ENCODE measurements at places on chromosomes 7 and 10.

DNA sequence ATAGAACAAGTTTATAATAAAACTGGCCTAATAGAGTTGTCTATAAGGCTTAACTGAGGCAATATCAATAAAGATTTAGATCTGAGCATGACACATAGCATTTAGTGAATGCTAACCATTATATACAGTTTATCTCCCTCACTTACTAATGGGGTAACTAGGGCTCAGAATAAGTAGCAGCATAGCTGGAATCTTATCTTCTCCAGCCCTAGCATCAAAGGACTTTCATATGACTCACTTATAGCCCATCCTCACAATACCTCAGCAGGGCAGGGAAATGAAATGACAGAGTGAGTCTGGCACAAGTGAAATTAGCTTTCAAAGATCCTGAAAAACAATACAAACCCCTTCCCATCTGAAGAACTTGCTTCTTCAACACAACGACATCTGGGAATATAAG lies 362.9 kb downstream of the KIF20B start:
- DNase-seq = no peak

- DNase-seq = no peak
Observed at GRCh38 chr7:55423277-55423711, 58.2 kb downstream of the LANCL2 start.

DNA sequence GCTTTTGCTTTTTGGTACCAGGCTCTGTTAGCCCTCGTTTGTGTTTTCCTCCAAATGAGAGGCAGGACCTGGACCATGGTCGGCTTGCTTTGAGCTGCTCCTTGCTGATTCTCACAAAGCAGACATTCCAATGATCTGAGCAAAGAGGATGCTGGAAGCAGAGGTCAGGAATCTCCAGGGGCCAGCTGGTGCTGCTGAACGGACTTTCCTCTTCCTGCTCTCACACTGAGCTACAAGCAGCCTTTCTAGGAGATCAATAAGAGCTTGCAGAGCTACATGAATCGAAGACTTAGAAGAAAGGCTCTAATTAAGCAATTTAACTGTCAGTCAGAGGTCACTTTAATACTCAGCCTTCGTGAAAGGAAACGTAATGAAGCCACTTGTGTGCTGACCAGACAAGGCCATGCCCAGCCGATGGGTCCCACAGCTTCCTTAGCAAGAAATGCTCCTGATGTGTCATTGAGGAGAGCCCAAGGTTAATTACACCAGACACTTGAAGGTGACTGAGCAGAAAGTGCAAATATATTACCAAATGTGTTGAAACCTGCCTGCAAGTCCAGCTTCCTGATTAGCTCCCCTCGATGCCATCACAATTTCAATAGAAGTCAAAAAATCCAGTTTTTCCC lies 151.3 kb upstream of the RSU1 start:
- DNase-seq = no peak

DNA sequence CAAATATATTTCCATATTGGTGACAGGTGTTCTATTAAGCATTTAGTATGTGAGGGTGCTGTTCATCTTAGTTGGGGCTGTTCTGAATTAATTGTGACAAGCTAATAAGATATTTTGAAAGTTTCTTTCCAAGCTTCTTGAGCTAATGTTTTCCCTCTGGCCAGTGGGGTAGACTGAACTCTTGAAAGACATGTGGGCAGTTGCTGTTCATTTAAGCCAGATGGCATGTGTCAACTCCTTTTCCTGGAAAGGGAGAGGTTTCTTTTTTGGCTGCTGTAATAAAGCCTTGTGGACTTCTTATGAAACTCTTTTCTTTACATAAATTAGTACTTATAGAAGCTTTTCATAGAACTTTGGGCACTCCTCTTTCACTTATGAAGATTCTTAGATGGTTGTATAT lies 21.7 kb downstream of the RAB18 start:
- DNase-seq = no peak

- no peak for DNase-seq
Observed at GRCh38 chr7:129865925-129866201, 86.9 kb downstream of the UBE2H start.

- no peak for DNase-seq
Observed at GRCh38 chr7:38675494-38676106, 44.4 kb upstream of the AMPH start.

DNA sequence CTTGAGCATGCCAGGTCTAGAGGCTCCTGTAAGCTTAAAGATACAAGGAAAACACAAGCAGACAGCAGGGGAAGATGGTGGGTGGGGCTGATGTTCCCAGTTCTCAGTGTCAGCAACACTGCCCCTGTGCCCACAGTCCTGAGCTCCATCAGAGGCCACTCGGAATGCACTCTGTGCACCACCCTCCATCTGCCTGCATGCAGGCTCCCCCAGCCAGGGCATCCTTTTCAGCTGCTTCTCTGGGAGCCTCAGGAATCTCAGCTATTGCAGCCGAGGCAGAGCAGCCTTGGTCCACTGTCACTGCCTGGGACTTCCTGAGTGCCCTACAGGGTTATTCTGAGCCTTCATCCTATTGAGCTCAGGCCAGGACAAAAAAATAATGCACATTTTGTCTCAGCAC lies 22.2 kb downstream of the LBX1 start:
- no peak for DNase-seq

- DNase-seq = peak; percentile 39
Observed at GRCh38 chr7:142496545-142496991, 238.7 kb upstream of the PRSS58 start.

DNA sequence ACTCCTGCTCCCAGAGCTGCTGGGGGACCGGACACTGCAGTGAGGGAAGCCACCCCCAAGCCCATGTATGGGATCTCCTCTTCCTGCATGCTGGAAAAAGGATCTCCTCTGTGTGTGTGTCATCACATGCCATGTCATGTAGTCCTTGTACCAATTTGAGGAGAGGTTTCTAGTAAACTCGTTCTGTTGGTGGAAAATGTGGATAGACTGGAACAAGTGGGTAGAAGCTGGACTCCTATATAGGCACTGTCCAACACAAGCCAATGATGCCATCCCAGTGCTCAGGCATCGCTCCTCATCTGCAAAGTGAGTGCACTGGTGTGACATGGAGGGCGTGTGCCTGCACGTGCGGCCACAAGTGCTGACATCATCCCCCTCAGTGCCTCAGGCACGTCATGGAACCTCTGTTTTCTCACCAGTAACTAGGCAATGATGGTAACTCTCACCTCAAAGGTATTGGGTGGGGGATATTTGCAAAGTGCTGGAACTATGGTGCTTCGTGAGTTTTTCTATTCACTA lies 19.3 kb downstream of the MYO1G start:
- DNase-seq = no peak

- DNase-seq = no peak
Observed at GRCh38 chr10:60479305-60480020, 89.8 kb upstream of the ANK3 start.

- DNase-seq = no peak
Observed at GRCh38 chr7:98996150-98996552, 117.8 kb downstream of the TRRAP start.

DNA sequence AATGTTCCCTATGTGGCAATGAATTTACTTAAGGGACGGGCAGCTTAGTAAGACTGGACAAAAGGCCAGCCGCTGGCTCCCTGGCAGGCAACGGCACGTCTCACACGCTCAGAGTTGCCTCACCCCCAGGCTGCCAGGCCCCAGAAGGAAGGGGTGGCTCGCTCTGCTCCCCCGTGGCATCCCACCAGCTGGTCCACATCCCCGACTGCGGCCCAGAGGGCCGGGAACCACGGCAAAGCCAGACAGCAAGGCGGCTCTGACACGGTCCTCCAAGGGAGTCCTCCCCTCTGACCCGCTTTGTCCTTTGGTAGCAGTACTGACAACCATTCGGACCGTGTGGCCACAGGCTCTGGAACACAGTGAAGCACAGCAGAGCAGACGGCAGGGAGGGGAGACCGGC lies 34.1 kb downstream of the NUDT1 start:
- no peak for DNase-seq

- DNase-seq = no peak
Observed at GRCh38 chr7:41877118-41877517, 174.2 kb upstream of the INHBA start.

- DNase-seq = no peak
Observed at GRCh38 chr7:77674878-77675277, 21.4 kb upstream of the RSBN1L start.

GRCh38 chr7:103574576-103574975 lies 128.6 kb upstream of the SLC26A5 start:
- no peak for DNase-seq

- DNase-seq = no peak
Observed at GRCh38 chr10:52056291-52056690, 257.8 kb upstream of the DKK1 start.

DNA sequence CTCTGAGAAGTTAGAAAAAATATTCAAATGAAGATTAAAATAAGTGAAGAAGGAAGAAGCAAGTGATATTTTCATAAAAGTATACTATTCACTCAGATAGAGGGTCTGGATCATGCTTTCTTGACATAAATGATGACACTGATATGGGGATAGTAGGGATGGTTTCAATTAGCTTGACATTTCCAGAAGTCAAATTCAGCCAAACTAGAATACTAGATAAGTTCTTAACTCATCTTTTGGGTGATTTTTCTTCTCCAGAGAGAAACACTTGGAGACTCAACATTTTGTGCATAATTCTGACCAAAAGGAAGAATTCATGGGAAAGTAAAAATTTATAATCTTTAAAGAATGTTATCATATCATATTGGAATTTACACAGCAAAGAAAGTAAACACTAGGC lies 152.0 kb upstream of the LRGUK start:
- no peak for DNase-seq

DNA sequence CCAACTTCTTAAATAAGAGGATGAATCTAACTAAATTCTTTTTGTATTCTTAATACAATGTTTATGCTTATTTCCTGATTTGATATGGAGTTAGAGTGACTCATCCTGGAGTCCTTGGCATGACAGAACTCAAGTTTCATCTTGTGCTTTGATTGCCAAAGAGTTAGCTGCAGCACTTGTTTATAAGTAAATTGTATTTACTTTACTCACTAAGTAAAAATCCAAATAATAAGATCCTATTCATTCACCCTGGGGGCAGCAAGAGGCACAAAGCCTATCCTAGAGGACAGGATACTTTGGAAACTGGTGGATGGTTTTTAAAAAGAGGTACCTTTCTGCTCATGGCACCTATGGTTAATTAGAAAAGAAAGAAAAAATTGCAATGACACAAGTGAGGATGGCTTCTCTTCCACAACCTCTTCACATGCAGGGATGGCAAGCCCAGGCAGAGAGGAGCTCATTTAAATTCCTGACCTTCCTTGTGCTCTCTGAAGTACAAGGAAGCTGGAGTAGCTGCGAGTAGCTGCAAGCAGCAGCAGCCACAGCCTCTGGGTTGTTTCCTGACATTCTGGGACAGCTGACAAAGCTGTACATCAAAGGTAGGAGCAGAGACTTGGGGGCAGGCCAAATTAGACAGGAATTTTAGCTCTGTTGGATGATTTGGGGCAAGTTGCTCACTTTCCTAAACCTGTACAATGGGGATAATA lies 28.5 kb upstream of the CROT start:
- DNase-seq = no peak

GRCh38 chr7:155811560-155811894 lies 736 bp downstream of the SHH start:
- no peak for DNase-seq

DNA sequence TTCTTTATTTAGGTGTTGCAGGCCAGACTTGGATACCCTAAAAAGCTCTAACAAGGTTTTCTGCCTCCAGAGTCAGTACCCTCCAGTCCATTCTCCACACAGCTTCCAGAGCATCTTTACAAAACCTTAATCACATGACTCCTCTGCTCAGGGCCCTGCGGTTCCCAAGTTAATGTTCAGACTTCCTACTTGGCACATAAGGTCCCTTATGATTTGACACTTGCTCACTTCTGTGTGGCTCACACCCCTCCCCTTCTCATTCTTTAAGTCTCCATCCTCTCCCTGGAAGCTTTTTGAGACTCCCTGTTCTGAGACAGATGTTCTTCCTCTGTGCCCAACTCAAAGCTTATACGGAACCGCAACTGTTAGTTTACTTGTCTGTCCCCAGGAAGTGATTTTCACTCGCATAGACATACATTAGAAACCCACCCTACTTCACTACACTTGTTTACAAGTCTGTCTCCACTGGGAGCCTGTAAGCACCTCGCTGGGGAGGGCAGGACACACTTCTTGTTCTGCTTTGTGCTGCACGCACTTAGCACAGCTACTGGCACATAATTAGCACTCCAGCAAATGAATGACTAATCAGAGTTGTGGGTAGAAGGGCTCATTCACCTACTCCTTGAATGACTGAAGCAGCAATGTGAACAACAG lies 154.3 kb upstream of the LAMB4 start:
- DNase-seq = no peak

DNA sequence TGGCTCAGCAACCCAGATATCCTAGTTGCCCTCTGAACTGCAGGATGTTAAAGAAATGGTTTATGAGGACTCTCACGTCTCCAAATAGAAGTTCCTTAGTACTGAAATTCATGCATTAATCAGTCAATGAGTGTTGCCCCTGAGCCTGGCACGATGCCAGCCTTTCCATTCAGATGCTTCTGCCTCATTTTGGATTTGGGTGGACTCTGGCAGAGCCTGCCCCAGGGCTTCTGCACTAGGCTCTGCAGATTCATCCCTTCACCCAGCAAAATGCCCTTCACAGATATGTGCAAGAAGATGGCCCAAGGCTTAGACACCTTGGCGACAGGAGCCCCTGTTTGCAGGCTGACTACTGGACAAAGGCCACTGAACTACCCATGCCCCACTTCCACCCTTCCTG lies 747.8 kb downstream of the GRID1 start:
- DNase-seq = no peak

- peak; percentile 71 for DNase-seq
Observed at GRCh38 chr7:50368366-50368765, 63.9 kb downstream of the IKZF1 start.

- DNase-seq = no peak
Observed at GRCh38 chr7:132907380-132907940, 174.4 kb downstream of the CHCHD3 start.

GRCh38 chr7:50068850-50069551 lies 24.0 kb downstream of the ZPBP start:
- peak; percentile 26 for DNase-seq

DNA sequence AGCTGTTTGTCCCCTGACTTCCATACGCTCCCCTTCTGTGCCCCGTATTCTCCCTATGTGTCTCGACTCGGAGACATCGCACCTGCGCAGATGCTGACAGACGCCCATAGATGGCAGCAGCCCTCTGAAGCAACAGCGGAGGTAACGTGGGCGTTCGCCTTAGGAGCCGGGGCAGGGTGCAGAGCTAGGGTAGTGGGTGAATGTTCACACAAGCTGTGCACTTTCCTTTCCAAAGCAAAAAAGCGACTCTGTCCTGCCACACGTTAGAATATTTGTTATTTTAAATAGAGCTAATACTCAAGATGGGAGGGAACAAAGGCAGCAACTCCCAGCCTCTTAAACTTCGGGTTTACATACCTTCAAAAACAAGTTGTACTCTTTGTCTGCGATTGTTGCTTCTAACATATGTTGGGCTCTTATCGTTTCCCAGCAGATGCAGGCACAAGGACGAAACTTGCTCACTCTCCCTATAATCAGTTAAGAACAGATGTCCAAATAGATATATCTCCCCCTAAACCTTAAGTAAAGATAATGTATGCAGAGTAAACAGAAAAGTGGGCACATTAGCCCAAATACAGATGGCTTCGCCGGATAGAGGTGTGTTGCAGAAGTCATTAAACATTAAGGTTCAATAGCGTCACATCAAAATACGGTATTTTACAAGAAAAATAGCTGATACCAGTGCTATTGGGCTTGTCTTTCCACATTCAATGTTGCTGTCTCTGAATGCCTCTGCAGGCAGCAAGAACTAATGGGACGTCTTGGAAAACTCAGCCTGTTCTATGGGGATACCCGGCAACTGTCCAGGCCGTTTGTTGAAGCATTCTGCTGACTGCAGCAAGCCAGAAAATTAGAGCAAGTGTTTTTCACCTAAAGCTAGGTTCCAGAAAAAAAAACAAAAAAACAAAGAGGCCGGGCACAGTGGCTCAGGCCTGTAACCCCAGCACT lies 340.3 kb upstream of the PRKCQ start:
- DNase-seq = peak; percentile 75
